ENCODE measurements at places on chromosomes 12 and 14.
A peak's percentile ranks its signal among the peaks of the same experiment; 100 is the strongest.

DNA sequence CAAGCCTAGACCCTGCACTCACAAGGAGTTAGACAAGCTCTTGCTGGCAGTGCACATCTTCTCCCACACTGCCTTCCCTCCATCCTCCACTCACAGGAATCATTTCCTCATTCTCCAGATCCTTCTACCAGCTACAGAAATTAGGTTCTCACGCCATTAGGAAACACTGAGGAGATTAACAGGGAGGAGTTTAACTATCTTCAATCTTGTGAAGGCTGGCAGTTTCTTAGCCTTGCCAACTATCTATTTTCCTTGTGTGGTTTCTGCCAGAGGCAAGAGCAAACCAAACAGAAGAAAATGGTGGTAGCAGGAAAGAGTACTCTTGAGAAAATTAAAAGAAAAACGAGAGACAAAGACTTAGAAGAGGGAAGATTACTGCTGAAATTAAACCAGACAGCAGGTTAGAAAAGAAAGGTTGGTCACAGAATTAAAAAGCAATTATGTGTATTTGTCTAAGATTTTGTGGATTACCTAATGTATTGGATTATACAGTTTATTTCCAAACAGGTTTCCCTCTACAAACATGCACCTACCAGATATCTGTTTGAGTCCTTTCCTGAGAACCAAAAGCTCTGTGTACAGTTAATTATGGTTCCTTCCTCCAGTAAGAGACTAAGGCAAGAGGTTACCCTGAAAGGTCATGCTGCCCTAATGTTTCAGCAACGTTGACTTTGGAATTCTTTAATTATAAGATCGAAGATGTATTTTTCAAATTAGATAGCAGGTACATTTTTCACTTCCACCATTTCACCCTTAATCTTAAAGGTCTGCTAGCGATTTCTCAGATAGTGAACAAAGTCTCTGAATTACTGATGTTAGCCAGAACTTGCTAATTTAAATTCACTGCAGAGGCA, 5.0 kb downstream of the RERG start:
- no peak for DNase-seq

- no peak for DNase-seq
Measured at GRCh38 chr12:2834581-2835491, at the start of gene NRIP2. Gene NRIP2 (minus strand): TSS chr12:2835035. CDS start chr12:2834983, 52 bp downstream.

GRCh38 chr12:54411391-54412241, 7.5 kb downstream of the ITGA5 start:
- DNase-seq, result peak; percentile 31

DNA sequence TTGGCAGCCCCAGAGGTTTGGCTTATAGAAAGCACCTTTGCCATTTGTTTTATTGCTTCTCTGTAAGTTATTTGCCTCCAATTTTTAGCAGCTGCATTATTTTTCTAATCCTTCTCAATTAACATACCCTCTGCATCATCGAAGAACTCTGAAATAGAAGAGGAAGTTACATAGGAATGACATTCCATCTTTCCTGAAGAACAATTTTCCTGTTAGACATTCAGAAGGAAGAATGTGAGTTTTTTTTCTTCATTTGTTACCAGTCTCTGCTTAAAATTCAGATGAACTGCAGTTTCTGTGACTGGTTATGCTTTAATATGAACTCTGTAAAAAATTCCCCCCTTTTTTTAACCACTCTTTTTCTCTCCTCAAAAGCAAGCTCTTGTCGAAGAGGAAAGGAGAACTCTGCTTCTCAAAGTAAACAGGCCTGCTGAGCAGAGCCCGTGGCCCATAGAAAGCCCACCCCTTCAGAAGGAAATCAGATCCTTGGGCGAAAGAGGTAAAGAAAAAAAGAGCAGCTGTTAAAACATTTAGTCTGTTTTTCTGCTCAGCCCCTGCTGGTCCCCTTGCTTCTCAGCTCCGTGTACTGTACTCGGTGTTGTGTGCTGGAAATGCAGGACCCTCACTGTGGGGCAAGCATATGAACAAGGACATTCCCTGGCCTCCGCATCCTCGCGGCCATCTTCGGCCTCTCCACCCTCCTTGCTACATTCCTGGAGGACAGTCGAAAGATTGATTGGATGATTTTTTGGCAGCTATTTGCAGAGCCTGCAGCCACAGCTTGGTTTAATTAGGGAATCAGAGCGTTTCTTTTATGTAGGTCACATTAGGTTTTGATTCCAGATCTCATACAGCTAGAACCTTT, 164.4 kb upstream of the LRIG3 start:
- DNase-seq, result no peak

- DNase-seq, result no peak
Measured at GRCh38 chr14:91292491-91292890, 48.0 kb upstream of the GPR68 start.

DNA sequence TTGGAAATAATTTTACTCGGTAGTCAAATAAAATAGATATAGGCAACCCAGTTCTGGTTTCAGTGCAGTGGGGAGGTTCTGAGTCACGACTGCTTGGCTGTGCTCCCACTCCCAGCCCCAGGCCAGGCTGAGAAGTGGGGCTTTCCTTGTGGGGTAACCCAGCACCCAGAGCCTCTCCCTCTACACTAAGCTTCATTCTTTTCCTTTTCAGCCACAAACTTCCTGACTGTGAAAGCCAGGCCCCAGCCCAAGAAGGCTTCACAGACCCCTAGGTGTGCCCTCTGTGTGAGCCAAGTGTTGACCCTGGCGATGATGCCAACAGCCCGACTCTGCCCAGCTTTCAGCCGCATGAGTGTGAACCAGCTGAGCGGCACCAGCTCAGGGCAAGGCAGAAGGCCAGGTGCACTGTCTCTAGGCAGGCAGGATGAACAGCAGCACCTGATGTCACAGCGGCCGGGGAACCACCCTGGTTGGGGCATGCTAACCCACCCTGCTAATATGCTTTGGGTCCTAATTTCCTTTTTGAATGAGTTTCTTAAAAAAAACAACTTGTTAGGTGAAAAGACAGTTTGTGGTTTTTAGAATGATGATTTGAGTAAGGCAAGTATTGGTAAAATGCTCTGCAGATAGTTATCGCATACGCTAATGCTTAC, 42.2 kb upstream of the ATP23 start:
- peak; percentile 72 for DNase-seq
